ENCODE measurements at places on chromosomes 13 and 19.

DNA sequence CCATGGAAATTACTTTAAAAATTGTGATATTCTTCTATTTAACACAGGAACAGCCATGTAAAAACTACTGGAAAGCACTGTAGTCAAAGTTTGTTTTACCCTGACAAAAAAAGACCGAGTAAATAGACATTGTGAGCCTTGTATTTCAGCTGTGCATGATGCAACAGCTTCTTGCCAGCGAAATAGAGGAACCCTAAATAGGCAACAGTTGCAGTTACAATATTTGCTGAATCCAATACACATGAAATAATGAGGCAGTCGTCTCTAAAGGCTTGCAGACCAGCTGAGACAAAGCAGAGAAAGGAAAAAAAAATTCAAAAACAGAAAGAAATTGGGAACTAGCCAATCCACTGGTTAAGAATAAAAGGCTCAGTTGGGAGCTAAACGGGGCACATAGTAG, 1001.1 kb downstream of the OLFM4 start:
- DNase-seq: no peak

DNA sequence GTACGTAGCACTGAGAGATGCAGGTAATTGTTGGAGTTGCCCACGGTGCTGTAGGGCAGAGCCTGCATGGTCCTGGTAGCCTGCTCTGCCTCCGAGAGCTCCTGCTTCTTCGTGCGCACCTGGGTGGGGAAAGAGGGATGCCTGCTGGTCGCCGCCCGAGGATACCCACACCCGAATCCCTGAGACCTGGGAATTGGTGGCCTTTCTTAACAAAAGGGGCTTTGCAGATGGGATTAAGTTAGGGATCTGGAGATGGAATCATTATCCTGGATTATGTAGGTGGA, 9.4 kb downstream of the C3 start:
- no peak for DNase-seq

DNA sequence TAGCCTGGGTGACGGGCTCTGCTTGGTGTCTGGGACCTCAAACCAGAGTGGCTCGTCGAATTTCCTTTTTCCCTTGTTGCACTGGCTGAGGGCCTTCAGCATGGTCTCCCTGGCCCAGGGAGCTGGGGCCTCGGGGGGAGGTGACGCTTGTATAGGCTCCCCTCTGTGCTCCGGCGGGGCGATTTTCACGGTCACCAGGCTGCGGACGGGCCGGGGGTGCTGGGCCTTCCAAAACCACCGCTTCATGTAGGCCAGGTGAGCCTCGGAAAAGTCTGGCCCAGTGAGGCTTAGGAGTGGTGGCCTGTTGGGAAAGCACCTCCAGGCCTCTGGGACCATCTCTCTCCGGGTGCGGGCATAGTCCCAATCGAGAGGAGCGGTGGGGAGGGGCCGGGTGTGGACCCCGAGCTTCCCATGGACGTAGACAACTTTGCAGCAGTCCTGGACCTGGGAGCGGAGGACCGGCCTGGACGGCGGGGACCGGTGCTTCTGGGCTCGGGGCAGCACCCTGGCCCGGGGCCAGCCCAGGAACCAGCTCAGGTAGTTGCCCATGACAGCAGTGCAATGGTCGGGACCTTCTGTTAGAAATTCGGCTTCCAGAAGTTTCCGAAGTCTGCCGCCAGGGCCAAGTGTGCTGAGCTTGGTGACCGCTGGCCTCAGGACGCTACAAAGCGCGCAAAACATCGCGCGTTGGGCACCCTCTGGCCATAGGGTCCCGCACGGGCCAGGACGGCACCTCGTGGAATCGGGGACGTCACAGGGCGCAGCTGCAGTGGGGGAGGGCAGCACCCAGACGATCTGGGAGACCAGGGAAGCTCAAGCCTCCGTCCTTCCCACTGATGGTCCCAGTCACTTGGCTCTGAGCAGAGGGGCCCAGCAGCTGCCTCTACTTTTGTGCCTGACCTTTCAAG, 41.6 kb upstream of the MTUS2 start:
- DNase-seq: no peak

DNA sequence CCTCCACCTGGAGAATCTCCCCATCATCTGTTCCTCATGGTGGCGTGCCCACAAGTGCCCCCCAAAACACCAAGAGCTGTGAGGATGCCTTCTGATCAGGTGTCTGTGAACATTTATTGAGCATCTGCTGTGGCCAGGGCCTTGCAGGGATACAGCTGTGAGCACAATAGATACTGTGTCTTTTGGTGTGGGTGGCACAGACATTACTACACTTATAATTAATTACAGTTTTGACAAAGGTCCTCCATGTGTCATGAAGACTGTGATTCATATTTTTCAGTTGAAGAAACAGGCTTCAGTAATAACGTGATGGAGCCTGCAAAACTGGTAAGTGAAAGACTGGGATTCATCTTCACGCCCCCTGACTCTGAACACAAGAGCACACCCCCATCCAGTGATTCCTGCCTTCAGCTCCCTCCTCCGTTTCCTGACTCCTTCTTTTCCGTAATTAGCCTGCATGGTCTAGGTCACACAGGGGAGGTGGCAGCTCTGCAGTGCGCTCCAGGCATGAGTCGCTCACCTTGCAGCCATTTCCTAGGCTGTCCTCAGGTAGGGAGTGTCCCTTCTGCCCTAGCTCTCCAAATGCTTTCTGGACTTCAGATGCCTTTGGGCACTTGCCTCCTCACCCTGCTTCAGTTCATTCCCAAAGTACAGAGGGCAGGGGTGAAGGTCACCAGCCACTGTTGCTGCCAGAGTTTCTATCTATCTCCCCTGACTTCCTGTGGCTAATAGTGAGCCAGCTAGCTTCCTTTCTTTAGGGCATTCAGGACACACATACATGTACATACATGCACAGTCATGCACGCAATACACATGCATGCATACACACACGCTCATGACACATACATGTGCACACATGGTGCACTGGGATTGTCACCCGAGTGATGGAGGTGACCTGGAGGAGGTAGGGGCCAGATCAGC, 66.5 kb downstream of the SIAH3 start:
- DNase-seq: no peak

GRCh38 chr13:98150832-98151479, 8.1 kb downstream of the FARP1 start:
- DNase-seq: no peak

DNA sequence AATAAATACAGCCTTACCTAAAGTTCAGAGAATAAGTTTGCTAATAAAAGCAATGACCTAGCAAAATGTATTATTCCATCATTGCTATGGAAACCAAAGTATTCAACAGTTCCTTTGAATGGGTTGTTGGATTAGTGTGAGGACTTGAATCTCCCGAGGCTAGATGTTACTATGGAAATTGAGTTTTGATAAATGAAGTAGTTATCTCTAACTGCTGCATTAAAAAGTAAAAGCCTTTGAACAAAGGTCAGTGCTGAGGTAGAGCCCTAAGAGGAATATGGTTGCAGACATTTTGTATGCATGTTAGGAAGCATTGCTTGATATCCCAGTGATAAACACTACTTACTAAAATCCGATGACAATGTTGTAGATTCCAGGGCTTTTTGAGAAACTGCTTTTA, 6.2 kb downstream of the KLF5 start:
- no peak for DNase-seq

GRCh38 chr19:45123440-45123850, 30.5 kb downstream of the PPP1R37 start:
- no peak for DNase-seq

- DNase-seq: no peak
These were observed 38.6 kb downstream of the SCEL start for GRCh38 chr13:77574096-77574495.

DNA sequence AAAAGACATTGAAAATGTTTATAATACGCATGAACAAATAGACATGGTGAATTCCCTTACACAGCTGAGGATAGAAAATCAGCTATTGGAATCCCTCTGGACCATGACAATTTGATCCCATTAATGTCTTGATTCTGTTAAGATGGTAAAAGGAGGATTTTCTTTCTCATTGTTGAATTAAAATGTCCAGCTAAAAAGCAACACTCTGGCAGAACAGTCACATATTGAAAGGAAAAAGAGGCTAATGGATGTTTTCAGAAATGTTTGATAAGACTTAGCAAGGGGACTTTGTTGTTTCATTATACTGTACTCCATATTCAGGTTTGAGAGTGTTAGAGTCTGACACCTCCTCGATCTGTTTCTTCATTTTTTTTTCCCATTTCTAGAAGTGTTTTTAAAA, 296.0 kb downstream of the OLFM4 start:
- no peak for DNase-seq

GRCh38 chr13:49629947-49630346, 1.6 kb downstream of the ARL11 start:
- no peak for DNase-seq

DNA sequence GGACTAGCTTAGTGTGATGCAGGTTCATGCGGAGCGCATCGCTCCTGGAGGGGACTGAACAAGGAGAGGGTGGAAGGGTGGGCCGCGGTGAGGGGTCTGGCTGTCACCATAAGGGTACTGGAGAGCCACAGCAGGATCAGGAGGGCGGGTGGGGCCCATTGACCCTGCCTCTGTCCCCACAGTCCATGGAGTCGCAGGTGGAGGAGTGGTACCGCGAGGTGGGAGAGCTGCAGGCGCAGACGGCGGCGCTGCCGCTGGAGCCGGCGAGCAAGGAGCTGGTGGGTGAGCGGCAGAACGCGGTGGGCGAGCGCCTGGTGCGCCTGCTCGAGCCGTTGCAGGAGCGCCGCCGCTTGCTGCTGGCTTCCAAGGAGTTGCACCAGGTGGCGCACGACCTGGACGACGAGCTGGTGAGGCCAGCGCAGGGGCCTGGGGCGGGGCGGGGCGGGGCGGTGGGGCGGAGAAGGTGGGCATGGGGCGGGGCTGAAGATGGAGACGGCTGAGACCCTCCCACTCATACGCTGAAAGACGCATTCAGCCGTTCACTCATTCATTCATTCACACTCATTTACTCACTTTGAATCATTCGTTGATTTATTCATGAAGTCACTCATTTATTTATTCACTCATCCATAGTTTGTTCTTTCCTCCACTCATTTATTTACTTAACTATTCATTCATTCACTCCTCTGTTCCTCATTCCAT, 27.5 kb upstream of the SHKBP1 start:
- peak; percentile 74 for DNase-seq

GRCh38 chr19:15869873-15870272, 28.0 kb downstream of the CYP4F2 start:
- DNase-seq: no peak

DNA sequence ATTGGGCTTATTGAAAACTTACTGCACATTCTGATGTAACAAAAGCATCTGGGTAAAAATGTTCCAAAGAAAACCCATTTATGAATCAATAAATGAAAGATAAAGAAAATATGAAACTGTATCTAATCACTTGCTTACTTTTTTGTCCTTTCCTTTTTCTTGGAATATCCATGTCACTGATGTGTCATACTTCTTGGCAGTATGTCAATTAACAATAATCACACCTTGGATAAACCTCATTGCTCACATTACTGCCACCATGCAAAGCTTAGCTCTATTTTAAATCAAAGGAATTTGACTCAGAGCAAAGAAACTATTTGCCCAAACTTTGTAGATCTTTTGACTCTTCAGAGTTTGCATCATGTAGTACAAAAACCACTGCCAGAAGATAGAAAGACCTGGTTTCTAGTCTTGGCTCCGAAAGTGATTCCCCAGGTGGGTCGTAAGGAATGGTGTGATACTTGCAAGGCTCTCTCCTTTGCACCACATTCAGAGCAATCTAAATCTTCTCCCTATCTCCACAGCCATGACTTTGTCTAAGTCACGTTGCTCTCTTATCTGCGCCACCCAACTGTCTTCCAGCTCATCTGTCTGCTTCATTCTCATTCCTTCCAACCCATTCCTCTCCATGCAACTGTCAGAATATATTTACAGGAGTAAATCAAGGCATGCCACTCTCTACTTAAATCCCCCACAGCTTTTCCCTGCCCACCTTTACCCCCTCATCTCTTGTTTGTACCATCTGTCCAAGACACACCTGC, 311.9 kb downstream of the COG6 start:
- no peak for DNase-seq

- no peak for DNase-seq
These were observed 4.3 kb upstream of the INAFM1 start for GRCh38 chr19:47270408-47270807.

DNA sequence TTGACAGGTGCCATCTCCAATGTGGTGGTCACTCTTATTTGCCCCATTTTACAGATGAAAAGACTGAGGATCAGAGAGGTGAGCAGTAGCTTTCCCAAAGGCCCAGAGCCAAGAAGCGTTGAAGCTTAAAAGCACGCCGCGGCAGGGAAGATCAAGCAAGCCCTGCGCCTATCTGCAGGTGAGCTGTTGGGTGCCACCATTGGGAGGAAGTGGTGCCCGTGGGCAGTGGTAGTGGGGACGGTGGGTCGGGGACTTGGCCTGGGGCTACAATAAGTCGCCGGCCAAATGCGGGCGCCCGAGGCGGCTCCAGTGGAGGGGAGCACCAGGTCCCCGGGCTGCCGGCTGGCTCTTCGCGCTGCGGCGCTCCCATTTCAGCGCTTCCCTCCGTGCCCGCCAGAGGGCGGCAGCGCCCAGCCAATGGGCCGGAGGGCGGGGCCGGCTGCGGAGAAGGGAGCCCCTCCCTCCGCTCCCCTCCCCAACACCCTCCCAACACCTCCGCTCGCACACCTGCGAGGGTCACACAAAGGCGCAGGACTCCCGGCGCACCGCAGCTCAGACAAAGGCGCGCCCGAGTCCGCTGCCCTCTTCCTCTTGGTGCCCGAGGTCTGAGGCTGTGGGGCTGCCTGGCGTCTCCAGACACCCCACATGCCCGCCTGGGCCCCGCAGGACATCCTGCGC, 744 bp upstream of the POU2F2 start:
- peak; percentile 82 for DNase-seq

- no peak for DNase-seq
These were observed 36.6 kb downstream of the KLF2 start for GRCh38 chr19:16361254-16361653.

GRCh38 chr19:39154629-39155100, 29.1 kb downstream of the PAK4 start:
- DNase-seq: no peak

DNA sequence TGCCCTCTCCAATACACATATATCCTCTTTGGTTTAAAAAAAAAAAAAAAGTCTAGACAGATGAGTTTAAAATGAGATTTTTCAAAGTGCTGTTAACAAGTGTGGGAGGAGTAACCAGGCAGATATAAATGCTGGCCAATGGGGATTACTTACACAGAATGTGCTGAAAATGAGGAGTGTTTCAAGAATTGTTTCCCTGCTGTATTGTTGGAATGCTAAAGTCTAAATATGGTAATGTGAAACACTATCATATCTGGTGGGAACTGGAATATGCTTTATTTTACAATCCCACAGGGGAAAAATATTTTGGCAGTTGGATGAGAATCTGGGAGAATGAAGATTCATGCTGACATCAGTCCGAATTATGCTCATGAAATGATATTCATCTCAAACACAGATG, 250.7 kb downstream of the DCT start:
- no peak for DNase-seq

DNA sequence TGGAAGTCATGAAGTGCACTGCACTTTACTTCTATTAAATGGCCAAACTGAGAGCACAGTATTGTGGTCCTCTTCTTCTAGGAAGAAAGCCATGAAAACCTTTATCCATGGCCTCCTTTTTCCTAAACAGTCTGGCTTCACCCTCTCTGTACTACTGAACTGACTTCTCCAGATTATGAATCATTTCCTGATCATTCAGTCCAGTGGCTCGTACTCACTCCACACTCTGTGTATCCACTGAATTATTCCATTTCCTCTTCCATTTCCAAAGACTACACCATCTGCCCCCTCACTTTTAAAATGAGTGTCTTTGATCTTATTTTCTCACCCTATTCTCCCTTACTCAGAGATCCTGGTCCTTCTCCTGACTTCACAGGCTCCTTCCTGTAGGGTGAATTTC, 29.7 kb upstream of the FREM2 start:
- no peak for DNase-seq

GRCh38 chr19:6481541-6482342, at the start of gene DENND1C:
TSS of gene DENND1C (minus strand) at chr19:6481787. CDS start at chr19:6481695, 92 bp downstream.
- DNase-seq: peak; percentile 61

All from CD8-positive, alpha-beta T cell (primary cell).